NCI-H1105 treated with DMSO at 0.1 percent for 48 hours (cell line): ENCODE measurements at places on chromosomes 4 and X.

DNA sequence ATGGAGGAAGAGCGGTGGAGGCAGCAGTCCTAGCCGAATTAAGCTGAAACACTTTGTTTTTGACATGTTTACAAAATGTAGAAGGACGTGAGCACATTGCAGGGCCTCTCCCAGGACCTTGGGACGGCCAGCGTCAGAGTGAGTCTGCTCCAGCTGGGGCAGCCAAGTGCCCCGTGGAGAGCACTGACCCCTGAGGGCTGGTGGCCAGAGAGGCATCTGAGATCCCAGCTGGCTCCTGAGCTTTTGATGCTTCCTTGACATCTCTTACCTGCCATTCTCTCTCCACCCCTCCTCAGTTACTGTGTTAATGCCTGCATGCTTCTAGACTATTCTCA lies 24.7 kb downstream of the NAT8L start:
- no peak for DNase-seq

GRCh38 chrX:144946666-144947065 lies 300.6 kb upstream of the SPANXN1 start:
- no peak for DNase-seq

GRCh38 chr4:142405695-142406498 lies 440.2 kb downstream of the INPP4B start:
- no peak for DNase-seq

- DNase-seq = no peak
These were observed 43.8 kb downstream of the WWC2 start for GRCh38 chr4:183142571-183143550.

DNA sequence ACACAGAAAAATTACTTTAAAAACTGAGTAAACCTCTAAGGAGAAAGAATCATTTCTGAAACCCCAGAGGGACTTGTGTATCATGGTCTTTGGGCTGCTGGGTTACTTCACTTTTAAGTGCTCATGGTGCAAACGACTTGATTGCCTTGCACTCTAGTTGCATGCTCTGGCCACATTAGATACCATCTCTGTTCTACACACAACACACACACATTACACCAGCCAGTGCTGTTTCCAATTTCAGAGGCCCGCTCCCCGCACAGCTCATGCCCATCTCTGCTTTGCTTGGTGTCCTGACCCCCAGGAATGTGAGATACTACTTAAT lies 2.1 kb downstream of the PPP3CA start:
- no peak for DNase-seq

DNA sequence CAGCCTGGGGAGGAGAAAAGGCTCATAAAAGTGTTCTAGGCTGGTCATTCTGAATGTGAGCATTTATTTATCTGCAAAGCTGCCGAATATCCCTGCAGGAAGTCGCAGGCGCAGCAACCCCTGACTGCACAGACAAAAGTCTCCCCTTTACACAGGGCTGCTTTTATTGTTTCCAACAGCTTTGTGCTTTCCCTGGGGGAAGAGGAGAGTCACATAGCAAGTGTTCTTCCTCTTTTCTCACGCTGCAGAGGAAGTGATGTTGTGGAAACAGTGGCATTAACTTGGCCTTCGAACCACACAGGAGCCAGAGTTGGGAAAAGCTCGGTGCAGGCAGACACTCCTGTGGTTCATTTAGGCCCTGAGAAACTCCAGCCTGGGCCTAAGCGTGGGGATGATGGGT lies 81.5 kb upstream of the BCOR start:
- DNase-seq = no peak

GRCh38 chr4:140774956-140775355 lies 18.8 kb upstream of the TBC1D9 start:
- no peak for DNase-seq

DNA sequence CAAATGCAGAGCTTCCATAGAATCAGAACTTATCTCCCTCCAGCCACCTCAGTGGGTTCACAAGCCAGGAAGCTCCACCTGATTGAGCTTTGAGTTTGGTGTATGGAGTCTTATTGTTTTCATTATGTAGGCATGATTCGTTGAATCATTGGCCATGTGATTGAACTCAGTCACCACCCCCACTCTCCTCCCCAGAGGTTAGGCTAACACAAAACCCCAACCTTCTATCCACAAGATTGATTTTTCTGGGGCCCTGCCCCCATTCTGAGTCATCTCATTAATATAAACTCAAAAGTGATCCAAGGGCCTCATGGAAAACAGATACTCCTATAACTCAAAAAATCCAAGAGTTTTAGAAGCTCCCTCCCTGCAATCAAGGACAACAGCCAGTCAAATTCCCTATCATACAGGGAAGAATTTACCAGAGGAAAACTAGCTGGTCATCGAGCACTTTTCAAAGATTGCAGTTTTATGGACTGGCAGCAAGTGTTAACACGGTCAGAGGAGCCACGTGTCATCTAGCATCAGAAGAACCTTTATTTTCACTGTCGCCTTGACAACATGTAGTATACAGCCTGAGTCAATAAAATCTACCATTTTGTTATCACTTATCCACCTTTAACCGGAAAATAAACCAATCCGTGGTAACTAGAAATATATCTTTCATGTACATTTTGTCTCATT lies 35.9 kb upstream of the GUCY1B1 start:
- DNase-seq = no peak

DNA sequence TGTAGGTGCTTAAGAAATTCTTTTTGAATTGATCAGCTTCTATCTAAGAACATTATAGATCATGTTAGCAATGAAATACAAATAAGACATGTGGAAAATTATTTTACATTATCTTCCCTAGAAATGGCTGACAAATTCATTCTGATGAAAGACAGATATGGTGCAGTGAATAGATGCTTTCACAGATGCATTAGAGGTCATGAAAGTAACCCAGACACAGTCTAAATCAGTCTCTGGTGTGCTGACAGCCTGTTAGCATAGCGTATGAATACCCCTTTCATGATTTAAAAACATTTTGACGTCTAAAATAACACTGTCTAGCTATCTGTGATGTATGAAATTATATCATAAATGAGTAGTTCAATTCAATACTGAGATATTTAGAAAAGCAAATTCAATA lies 180.9 kb downstream of the UNC5C start:
- no peak for DNase-seq

GRCh38 chr4:142923619-142924018 lies 77.5 kb upstream of the INPP4B start:
- no peak for DNase-seq

- no peak for DNase-seq
These were observed 1453.4 kb downstream of the STIM2 start for GRCh38 chr4:28313729-28314713.
